Astrocyte of the cerebellum (primary cell): ENCODE measurements at places on chromosomes 2 and 18.

DNA sequence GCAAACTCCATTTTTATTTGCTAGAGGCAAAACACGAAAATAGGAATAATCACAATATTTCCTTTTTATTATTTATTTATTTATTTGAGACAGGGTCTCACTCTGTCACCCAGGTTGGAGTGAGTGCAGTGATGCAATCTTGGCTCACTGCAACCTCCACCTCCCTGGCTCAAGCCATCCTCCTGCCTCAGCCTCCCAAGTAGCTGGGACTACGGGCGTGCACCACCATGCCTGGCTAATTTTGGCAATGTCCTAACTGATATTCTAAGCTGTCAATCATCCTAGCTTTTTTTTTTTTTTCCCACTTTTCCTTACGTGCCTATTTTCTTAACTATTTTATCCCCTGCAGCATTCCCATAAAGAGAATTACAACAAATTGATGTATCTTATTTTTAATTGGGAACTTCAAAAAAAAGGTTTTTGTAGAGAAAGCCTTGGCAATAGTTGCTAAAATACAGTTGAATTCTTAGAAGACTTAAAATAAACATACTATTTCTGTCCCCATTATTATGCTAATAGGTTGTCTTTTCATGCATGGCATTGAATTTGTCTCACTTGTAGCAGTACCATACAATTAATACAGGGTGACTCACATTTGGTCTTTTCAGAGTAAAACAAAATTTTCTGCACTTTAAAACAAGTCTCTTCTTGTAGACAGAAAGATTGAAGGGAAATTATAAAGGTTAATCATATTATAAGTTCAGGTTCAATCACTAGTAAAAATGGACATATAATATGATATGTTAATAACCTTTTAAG lies 153.5 kb downstream of the SLC39A10 start:
- DNase-seq, result peak; percentile 22

DNA sequence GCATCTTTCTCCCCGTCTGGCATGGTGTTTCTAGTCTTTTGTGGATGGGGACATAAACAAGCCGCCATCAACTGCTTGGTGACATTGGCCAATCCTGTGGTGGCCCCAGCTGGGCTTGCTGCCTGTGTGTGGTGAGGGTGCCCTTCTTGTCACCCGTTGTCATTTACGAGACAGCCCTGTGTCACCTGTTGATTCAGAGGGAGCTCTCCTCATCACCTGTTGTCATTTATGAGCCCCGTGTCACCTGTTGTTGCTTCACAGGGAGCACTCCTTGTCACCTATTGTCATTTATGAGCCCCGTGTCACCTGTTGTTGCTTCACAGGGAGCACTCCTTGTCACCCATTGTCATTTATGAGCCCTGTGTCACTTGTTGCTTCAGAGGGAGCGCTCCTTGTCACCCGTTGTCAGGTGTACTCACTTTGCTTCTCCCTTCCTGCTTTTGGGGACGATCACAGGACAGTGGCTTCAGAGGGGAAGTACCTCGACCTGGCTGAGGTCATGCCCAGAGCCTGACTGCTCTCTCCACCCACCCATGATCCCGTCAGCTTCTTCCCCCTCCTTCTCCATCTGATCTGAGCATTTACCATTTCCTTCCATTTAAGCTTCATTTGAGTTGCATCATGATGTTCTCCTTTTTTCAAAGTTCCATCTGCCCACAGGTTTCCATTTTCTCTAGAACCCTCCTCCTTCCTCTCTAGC lies 29.1 kb downstream of the HPCAL1 start:
- no peak for DNase-seq

DNA sequence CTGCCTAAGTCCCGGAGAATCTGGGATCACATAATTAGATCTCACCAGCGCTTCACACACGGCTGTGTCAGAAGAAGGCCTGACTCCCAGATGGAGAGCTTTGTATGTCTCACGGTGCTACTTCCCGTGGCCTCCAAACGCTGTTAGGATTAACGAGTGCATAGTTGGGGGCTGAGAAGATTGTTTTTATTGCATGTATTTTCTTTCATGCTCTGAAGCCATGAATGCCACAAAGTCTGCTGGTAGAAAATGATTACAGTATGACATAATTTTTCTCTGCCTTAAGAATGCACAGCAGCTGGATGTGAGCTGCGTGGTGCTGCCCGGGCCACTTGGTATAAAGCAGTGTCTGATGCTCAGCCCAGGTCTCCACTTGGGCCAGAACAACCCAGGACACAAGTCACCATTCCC lies 166.5 kb downstream of the SEPTIN10 start:
- DNase-seq, result peak; percentile 95

GRCh38 chr18:58144671-58145285 lies 100.8 kb downstream of the NEDD4L start:
- no peak for DNase-seq

GRCh38 chr2:128444121-128444771 lies 125.6 kb upstream of the HS6ST1 start:
- no peak for DNase-seq

- DNase-seq, result peak; percentile 62
Measured at GRCh38 chr2:163401481-163401880, 334.3 kb downstream of the FIGN start.
